ENCODE measurements at places on chromosomes 7 and 10.

DNA sequence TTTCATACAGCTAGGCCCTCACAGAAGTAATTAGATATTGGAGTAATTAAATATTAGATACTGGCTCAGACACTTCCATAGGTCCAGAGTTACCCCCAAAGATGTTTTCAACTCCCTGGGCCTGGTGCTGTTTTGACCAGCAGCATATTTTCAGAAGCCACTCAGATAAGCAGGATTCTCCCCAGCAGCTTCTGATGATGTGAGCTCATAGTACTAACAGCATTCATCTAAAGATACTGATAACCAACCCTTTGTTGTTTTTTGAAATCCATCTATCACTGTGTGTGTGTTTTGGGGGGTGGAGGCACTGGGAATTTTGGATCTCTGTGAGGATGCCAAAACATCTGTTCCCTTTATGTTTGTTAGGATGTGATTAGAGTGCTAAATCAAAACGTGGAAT is 52.7 kb downstream of the VPS50 start:
- DNase-seq: no peak

- DNase-seq: no peak
Observed at GRCh38 chr10:86614853-86615252, 39.5 kb upstream of the OPN4 start.

DNA sequence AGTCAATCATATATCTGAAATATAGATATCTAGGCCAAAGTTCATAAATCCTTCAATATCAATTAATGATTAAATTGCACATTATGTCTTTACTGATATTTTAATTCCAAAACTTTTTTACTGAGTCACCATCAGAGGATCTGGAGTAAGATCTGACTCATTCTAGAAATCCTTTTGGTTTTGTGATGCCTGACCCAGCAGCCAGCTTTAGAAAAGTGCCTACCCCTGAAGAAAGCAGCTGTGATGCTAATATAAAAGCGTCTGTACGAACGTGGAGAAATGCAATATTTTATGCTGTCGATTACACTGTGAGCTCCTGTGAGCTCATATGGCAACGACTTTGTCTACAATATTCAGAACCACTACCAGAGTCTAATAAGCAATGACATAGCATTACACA is 142.5 kb upstream of the LRRTM3 start:
- DNase-seq: no peak

GRCh38 chr7:140571538-140572122 is 69.0 kb downstream of the DENND2A start:
- no peak for DNase-seq

GRCh38 chr7:138549082-138549481 is 89.0 kb downstream of the TRIM24 start:
- no peak for DNase-seq

DNA sequence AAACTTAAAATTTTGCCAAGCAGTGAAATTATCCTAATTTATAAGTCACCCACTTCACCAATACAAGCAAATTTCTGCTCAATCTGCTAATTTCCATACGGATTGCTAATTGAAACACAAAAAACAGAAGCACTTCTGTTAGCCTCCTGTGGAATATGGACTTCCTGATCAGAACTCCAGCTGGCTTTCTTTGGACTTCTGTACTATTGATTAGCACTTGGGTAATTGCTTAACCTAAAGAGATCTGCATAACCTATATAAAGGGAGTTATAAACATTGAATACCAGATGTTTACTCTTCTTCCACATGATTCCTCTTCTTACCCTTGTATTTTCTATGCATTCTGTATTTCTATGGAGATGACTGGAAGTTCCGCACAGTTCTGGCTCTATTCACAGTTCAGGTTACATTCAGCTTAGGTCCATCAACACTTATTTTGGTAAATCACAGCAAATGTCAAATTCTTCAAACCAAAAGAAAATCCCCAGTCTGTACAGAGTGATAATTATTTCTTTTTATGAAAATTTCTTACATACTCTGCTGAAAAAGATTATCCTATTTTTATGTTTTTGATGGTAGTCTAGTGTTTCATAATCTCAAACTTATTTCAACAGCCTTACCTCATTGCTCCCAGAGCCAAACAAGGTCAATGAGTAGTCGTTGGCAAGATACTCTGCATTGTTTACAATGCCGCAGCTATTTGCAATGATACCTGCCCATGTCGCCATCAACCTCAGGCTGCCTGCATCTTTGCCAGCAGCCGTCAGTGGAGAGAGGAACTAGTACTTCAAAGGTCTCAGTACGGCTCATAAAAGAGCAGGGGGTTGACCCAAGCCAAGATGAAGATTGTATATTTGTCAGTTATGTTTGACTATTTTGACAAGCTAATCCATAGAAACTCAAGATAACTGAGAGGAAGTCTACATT is 225.6 kb downstream of the AHR start:
- peak; percentile 44 for DNase-seq

- DNase-seq: no peak
Observed at GRCh38 chr10:45454859-45455258, 80.8 kb downstream of the ALOX5 start.

GRCh38 chr7:157630301-157630853 is 293.6 kb downstream of the DNAJB6 start:
- no peak for DNase-seq

Data from SJSA1 (cell line).